ENCODE measurements at places on chromosomes 4 and X. TPM values are rescaled to one million over a fixed set of nuclear protein-coding genes. Genes with fewer than 3 reads are reported as not detected.

DNA sequence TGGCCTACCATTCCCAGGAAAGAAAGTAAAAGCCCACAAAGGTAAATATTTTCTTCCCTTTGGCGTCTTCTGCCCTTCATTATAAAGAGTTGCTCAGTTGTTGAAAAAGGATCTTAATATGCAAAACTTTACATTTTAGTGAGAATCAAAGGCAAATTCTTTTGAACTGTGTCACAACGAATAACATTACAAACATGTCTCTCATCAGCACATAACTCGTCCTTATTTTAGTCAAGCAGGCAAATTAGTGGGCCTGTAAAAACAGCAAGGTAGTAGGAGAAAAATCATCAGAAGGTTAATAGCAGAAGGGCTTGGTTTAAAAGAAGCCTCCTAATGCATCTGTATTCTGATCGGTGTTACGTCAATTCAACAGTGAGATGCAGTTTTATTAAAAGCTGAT, 647.3 kb upstream of the DIPK2B start:
- DNase-seq = no peak

DNA sequence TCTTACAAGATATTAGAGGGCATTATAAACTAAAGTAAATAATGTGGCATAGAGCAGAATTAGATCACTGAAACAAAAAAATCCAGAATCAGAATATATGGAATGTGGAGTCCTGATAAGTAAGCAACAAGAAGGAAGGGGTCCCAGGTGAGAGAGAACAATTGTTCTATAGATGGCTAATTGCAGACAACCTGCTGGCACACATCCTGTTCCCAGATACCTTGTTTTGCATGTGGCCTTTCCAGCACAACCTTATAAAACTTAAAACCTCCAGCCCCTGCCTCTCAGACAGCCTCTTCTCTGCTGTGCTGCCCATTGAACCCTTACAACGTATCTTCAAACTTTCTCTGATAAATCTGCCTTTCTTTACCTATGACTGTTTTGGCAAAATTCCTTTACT, 4.7 kb upstream of the ZNF674 start:
- DNase-seq = no peak

The MYOZ2 gene
- total RNA-seq = 0.62 TPM

DNA sequence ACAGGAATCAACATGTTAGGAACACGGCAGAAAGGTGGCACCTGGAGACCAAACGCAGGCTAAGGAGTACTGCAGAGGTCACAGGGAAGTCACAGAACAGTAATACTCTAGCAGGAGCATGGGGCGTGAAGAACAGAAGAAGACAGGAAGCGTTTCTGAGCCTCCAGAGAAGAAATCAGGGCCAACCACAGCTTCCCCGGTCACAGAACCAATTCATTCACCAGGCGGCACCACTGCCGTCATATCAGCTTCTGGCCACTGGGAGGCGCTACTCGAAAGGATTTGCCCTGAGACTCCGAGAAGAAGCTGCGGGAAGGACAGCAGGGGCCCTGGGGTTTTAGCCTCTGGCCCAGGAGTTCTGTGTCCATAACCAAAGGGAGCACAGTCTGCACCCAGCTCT, 78.0 kb upstream of the DRD5 start:
- no peak for DNase-seq

The SMARCA1 gene
- total RNA-seq = 78.0 TPM

The MAOB gene
- total RNA-seq = 1.6 TPM

DNA sequence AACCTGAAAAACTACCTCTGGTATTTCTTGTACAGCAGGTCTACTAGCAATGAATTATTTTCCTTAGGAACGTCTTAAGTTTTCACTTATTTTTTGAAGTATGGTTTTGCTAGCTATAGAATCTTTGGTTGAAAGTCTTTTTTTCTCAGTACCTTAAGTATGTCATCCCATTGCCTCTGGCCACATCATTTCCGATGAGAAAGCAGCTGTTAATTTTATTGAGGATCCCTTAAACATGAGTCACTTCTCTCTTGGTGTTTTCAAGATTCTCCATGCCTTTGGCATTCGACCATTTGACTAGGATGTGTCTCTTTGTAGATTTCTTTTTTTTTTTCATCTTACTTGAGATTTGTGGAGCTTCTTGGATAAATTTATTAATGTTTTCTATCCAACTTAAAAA, 803.8 kb upstream of the AMOT start:
- DNase-seq = no peak

DNA sequence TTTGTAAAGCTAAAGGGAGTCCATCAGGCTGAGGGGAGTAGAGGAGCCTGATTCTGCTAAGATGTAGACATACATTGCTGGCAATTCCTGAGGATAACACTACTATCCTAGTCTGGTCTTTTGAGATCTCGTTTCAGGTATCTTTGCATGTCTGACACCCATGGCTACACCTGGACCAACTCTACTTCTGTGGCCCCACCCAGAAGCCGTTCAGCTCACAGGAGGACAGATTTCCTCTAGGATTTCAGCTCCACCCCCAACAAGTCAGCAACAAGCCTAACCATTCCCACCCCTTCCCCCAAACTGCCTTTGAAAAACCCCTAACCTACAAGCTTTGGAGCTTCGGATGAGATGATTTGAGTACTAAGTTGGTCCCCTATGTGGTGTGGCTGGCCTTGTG, 848.2 kb downstream of the NLGN4X start:
- DNase-seq = no peak

DNA sequence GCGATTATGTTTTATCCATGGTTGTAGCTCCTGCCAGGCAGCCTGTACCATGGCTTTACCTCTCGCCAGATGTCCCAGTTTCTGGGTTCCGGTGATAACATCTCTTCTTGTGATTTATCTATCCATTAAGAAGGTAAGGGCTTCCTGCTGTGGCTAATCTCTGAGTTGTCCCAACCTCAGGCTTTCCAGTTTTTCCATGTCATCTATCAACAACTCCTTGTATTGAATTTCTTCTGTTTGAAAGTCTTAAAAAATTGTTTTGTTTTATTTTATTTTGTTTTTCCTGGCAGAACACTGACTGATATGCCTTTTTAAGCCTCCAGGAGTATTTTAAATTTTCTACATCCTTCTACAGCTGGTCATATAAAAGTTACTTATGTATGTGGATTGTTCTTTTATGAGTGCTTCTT, 241.9 kb downstream of the ANTXR2 start:
- no peak for DNase-seq

- no peak for DNase-seq
Observed at GRCh38 chr4:153063490-153063889, 127.4 kb downstream of the FHDC1 start.

DNA sequence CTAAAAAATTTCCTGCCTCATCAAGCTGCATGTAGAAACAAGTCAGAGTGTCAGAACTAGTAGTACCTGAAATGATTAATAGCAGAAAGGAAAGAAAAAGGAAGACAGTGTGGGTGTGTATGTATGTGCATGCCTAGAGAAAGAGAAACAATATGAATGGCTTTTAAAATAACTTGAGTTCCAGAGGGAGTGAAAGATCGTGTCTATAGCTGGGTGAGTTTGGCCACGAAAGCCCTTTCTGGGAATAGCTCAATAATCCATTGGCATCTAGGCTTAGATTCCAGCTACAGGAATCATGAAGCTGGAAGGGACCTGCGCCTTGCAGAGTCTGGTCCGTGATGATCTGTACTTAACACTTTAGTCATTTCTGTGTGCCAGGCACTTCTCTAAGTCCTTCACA, 195.6 kb downstream of the RAPGEF2 start:
- no peak for DNase-seq

The DDX53 gene
- not detected for total RNA-seq

The COMMD8 gene
- total RNA-seq = 28.1 TPM

The ADGRG2 gene
- total RNA-seq = 6.6 TPM

DNA sequence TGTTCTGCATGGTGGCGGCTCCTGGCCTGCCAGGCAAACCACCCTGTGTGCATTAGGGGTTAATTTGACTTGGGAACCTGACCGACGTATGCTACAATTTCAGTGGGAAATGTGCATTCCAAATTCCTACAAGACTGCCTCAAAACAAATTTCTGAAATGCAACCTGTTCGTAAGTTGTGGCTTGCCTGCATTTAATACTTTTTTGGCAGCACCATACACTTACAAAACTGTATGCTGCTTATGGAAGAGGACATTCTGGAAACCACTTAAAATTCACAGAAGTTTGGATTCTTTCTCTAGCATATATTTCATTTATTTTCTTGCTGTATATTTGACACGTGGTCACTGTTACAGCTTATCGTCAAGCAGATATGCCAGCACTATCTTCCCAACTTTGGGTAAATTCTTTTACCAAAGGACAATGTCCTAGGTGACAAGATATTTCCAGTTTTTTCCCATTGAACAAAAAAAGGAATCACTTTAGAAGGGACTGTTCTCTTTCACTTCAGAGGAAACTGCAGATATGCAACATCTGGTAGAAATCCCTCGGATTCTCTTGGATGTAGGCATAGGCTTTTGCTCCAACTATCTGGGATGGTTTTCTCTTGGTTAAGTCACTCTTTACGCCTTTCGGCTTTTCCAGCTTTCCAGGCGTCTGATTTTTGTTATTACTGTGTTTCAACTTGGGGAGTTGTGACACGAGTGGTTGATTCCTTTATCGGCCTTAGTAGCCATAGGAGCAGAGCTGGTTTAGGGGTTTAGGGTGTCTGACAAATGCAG, 9.7 kb upstream of the TENM3 start:
- DNase-seq = no peak

The FANCB gene
- 14.2 TPM for total RNA-seq

The STPG2 gene
- total RNA-seq = 15.6 TPM

GRCh38 chr4:48651914-48652313, 128.2 kb downstream of the FRYL start:
- no peak for DNase-seq

DNA sequence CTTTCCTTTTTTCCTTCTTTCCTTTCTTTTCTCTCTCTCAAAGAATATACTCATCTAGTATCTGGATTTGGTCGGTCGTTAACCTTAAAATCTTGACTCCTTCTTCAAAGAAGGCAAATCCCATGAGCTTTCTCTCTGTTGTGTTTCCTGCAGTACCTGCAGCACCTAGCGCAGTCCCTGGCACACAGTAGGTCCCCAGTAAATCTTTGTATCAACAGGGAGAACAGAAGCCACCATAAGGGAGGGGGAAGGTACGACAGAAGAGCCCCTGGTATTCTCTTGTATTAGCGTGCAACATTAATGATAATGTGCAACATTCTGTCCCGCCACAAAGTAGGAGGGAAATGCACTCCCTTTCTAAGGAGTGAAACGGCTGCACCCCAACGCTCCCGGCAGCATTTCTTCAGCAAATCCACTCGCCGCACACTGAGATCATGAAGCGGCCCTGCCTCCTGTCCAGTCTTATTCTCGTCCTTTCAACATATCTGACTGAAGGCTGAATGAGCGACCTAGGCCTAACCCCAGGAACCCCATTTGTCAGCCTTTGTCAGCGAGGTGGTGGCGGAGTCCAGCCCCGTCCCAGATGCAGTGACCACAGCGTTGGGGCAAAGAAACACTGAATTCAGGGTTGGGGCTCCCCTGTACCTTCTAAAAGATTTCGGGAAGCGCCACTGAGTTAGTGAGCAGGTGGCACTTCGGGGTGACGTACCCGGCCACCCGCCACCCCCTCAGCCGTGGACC, 133.7 kb downstream of the AMELX start:
- DNase-seq = no peak

- DNase-seq = no peak
Observed at GRCh38 chr4:38162240-38162784, 202.1 kb downstream of the PTTG2 start.
